ENCODE measurements at places on chromosomes 2 and 18.

GRCh38 chr2:54941248-54941984 is 108.8 kb downstream of the RTN4 start:
- DNase-seq, result no peak

- no peak for DNase-seq
Measured at GRCh38 chr2:29638641-29639040, 282.7 kb downstream of the ALK start.

GRCh38 chr2:143157001-143157400 is 27.8 kb downstream of the ARHGAP15 start:
- no peak for DNase-seq

GRCh38 chr18:12841070-12841469 is 43.0 kb downstream of the PTPN2 start:
- no peak for DNase-seq

GRCh38 chr18:59885579-59886163 is 14.1 kb upstream of the PMAIP1 start:
- DNase-seq, result peak; percentile 74

GRCh38 chr2:29253026-29253425 is 137.8 kb downstream of the CLIP4 start:
- DNase-seq, result no peak

DNA sequence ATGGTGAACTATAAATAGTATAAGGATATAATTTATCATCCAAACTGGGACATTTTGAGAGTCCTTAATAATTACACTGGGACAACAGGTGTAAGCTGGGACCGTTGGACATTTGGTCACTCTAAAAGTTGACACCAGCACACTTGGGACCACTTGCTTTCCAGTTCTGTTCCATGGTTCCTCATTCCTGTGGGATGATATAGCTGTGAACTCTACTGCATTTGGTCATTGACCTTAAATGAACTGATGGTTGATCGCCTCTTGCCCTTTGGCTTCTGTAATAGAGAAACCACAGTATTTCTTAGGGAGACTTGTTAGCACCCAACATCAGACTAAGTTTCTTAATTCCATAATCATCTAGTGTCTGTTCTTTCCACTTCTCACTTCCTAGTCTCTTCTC is 46.7 kb downstream of the EML6 start:
- DNase-seq, result no peak

- DNase-seq, result no peak
Measured at GRCh38 chr2:71465961-71466300, 12.6 kb downstream of the DYSF start.

DNA sequence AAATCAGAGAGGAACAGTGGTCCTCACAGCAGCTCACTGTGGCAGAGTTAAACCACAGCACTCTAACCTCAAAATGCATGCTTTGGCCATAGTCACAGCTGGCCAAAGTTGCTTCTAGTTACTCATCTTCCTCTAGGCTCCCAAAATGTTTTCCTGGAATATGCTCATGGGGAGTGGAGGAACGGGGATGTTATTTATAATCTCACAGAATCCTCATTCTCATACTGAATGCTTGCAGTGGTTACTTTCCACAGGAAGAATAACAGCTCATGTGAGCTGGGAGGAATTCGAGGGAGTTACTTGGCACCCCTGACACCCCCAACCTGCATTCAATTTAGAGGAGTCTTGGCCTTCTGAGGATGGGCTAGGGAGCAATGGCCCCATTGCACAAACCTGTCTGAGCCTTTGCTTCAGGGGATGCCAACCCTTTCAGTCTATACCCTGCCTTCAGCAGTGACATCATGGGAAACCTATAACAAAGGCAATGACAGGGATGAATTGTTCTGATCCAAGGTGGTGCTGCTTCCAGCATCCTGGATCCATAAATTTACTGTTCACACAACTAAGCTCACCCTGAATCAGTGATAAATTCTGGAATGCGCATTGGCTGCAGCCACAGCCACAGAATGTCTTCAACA is 22.4 kb upstream of the CCBE1 start:
- peak; percentile 88 for DNase-seq

GRCh38 chr18:58934356-58934755 is 69.7 kb downstream of the ZNF532 start:
- no peak for DNase-seq

DNA sequence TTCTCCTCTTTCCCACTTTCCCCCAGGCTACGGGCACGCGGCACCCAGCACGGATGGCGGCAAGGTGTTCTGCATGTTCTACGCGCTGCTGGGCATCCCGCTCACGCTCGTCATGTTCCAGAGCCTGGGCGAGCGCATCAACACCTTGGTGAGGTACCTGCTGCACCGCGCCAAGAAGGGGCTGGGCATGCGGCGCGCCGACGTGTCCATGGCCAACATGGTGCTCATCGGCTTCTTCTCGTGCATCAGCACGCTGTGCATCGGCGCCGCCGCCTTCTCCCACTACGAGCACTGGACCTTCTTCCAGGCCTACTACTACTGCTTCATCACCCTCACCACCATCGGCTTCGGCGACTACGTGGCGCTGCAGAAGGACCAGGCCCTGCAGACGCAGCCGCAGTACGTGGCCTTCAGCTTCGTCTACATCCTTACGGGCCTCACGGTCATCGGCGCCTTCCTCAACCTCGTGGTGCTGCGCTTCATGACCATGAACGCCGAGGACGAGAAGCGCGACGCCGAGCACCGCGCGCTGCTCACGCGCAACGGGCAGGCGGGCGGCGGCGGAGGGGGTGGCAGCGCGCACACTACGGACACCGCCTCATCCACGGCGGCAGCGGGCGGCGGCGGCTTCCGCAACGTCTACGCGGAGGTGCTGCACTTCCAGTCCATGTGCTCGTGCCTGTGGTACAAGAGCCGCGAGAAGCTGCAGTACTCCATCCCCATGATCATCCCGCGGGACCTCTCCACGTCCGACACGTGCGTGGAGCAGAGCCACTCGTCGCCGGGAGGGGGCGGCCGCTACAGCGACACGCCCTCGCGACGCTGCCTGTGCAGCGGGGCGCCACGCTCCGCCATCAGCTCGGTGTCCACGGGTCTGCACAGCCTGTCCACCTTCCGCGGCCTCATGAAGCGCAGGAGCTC is 35.4 kb downstream of the KCNK3 start:
- peak; percentile 54 for DNase-seq

- DNase-seq, result no peak
Measured at GRCh38 chr2:43349904-43350303, 123.5 kb upstream of the ZFP36L2 start.

GRCh38 chr2:216596236-216596979 is 36.8 kb upstream of the IGFBP2 start:
- DNase-seq, result peak; percentile 80

- no peak for DNase-seq
Measured at GRCh38 chr18:77433076-77433475, 183.4 kb downstream of the GALR1 start.

GRCh38 chr18:34691614-34692013 is 18.5 kb upstream of the DTNA start:
- no peak for DNase-seq

DNA sequence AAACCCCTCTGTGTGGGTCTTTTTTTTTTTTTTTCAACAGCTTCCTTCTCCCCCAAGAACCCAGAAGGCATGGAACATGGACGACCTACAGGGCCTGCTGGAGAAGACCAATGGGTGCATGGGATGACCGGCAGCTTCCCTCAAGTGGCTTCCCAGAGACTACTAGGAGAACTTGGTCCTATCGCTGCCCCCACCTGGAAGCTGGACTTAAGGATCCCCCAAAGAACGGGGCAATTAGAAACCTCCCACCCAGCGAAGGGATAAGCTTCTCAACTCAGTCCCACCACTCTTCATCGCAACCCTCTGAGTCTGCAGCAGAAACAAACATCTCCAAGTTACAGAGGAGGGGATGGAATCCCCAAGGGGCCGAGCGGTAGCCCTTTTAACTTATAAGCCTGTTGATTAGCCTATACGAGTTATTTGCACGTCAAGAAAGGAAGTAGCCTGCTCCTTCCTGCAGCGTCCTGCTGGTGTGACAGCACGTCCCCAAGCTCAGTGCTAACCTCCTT is 1.4 kb downstream of the ACTR1B start:
- DNase-seq, result no peak

- DNase-seq, result no peak
Measured at GRCh38 chr2:105950521-105951383, 206.0 kb downstream of the NCK2 start.

GRCh38 chr2:122218596-122218995 is 463.1 kb downstream of the TSN start:
- DNase-seq, result no peak

DNA sequence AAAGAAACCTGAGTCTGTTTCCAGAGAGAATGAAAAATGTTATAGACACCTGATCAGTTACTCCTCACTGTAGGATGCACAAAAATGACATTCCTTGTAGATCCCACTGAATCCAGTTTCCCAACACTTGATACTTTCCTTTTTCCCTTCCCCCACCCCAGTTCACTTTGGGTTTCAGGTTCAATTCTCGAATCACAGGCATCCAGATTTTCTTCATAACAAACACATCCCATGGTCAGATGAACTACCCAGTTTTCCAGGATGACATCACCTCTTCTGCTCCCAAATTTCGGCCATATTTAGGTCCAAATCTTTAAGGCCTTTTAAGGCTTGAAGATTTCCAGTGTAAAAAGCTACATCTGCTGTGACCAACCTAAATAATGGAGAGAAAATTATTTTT is 51.5 kb downstream of the UGP2 start:
- DNase-seq, result no peak

DNA sequence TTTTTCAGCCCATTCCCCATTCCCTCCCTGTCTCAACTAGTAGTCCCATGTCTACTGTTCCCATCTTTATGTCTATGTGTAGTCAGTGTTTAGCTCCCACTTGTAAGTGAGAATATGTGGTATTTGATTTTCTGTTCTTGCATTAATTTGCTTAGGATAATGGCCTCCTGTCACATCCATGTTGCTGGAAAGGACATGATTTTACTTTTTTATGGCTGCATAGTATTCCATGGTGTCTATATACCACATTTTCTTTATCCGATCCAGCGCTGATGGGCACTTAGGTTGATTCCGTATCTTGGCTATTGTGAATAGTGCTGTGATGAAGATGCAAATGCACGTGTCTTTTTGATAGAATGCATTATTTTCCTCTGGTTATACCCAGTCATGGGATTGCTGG is 21.7 kb upstream of the ITGA6 start:
- DNase-seq, result no peak

DNA sequence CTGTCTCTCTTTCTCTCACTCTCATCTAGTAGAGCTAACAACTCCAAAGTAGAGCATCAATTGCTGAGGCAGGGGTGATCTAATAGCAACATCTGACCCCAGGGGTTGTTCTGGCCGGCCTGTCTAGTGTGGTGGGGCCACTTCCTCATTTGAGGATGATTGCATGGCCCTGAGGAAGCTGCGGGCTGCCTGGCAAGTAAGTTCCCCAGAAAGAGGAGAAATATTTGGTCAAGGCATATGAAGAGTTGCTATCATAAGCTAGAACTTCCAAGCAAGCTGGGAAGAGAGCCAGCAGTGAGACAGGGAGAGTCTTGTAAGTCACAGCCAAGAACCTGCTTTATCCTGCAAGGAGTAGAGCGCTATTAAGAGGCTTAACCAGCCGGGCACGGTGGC is 50.8 kb upstream of the TMEM87B start:
- DNase-seq, result no peak

DNA sequence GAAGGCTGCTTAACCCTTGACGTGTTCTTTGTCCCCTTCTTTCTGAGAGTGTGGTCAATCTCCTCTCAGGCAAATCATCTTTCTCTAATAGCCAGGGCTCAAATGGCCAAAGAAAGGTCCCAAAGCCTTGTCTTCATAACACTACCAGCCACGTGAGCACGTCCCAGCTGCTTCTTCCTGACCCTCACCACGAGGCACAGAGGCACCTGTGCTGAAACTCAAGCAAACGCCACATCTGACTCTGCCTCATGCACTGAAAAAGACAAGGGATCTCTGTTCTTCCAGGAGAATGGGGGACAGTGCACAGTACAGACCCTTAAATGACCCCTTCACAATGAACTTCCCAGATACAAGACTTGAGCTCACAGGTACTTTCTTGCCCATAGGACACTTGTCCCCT is 31.8 kb downstream of the BCL11A start:
- no peak for DNase-seq

GRCh38 chr2:15909157-15909556 is 31.2 kb upstream of the MYCN start:
- DNase-seq, result no peak

- DNase-seq, result no peak
Measured at GRCh38 chr2:12251121-12251520, 465.6 kb upstream of the TRIB2 start.
